ENCODE measurements at places on chromosomes 4 and X. TPM values are rescaled to one million over a fixed set of nuclear protein-coding genes. Genes with fewer than 3 reads are reported as not detected.

Gene CT45A1
- not detected for total RNA-seq

Gene PTTG2
- total RNA-seq = not detected

Gene SMIM14
- total RNA-seq = 27.2 TPM

Gene ZBTB49
- total RNA-seq = 4.4 TPM

Gene GNL3L
- 40.5 TPM for total RNA-seq

Gene MAGED4B
- total RNA-seq = 150 TPM

DNA sequence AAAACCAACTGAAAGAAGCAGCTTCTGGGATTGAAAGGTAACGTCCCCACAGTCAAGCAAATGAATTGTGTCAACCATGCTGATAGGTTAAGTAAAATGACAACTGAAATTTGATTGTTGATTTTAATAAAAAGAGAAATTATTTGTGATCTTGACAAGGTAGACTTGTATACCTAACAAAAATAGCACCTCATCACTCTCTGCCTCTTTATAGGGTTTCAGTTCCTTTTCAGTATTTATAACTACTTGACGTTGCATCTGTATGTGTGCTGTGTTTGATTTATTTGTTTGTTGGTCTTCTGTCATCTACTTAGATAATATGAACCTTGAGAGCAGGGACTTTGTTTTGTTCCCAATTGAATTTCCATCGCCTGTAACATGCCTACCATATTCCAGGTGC, 7.9 kb upstream of the PPP3CA start:
- no peak overlapping the region for H3K27ac ChIP-seq
- H3K4me3 ChIP-seq = no peak overlapping the region
- DNase-seq = no peak

- no peaks in the 10 kb centered on the region for H3K36me3 ChIP-seq
- peak; percentile 42 for DNase-seq
- H3K4me3 ChIP-seq = no peak overlapping the region
- H3K4me1 ChIP-seq = no peaks in the 10 kb centered on the region
These were observed 91.9 kb upstream of the ZFP42 start for GRCh38 chr4:187903700-187904099.

- H3K4me3 ChIP-seq = no peak overlapping the region
- H3K27ac ChIP-seq = no peak overlapping the region
- no peak for DNase-seq
- peaks cover 14% of the 10 kb centered on the region for H3K4me1 ChIP-seq
- H3K36me3 ChIP-seq = no peaks in the 10 kb centered on the region
These were observed 40.1 kb upstream of the GPR78 start for GRCh38 chr4:8540072-8540471.

GRCh38 chr4:122458625-122459024, 2.1 kb upstream of the IL2 start:
- peak overlapping the region; percentile 6 for H3K27ac ChIP-seq
- peak; percentile 26 for DNase-seq
- H3K4me1 ChIP-seq = peaks cover 4% of the 10 kb centered on the region
- H3K27me3 ChIP-seq = no peaks in the 10 kb centered on the region
- H3K4me3 ChIP-seq = peak overlapping the region; percentile 64

GRCh38 chrX:119008110-119008744, 33.8 kb downstream of the LONRF3 start:
- no peaks in the 10 kb centered on the region for H3K4me1 ChIP-seq
- H3K27ac ChIP-seq = no peak overlapping the region
- H3K27me3 ChIP-seq = no peaks in the 10 kb centered on the region
- no peak overlapping the region for H3K4me3 ChIP-seq

- no peaks in the 10 kb centered on the region for H3K36me3 ChIP-seq
- no peaks in the 10 kb centered on the region for H3K27me3 ChIP-seq
- H3K4me3 ChIP-seq = no peak overlapping the region
- no peak for DNase-seq
- no peaks in the 10 kb centered on the region for H3K4me1 ChIP-seq
These were observed 1028.2 kb downstream of the PCDH7 start for GRCh38 chr4:31748382-31748781.

DNA sequence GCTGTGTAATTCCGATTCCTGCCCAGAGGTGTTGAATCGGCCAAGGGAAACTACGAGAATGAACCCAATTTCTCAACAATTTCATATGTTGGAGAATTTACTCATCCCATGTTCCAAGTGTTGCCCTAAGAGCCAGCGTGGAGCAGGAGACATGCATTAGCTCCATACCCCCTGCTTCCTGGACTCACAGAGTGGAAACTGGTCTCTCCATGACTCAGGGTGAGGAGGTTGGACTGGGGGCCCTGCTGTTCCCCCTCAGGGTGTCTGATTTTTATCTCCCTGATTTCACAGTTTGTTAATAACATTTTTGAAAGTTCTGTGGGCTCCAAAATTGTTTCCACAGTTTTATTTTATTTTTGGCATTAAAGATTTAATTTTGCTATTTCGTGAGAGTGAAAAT, 183.0 kb upstream of the SFRP2 start:
- H3K4me1 ChIP-seq = no peaks in the 10 kb centered on the region
- no peaks in the 10 kb centered on the region for H3K36me3 ChIP-seq
- DNase-seq = no peak

GRCh38 chrX:136745215-136746173, 35.2 kb downstream of the ARHGEF6 start:
- H3K27me3 ChIP-seq = no peaks in the 10 kb centered on the region
- DNase-seq = no peak
- H3K36me3 ChIP-seq = no peaks in the 10 kb centered on the region
- H3K4me3 ChIP-seq = no peak overlapping the region
- no peaks in the 10 kb centered on the region for H3K4me1 ChIP-seq

- H3K4me3 ChIP-seq = no peak overlapping the region
- H3K27ac ChIP-seq = no peak overlapping the region
- no peaks in the 10 kb centered on the region for H3K36me3 ChIP-seq
- DNase-seq = no peak
- no peaks in the 10 kb centered on the region for H3K4me1 ChIP-seq
- H3K27me3 ChIP-seq = no peaks in the 10 kb centered on the region
These were observed 1715.1 kb downstream of the PCDH7 start for GRCh38 chr4:32435308-32435707.

DNA sequence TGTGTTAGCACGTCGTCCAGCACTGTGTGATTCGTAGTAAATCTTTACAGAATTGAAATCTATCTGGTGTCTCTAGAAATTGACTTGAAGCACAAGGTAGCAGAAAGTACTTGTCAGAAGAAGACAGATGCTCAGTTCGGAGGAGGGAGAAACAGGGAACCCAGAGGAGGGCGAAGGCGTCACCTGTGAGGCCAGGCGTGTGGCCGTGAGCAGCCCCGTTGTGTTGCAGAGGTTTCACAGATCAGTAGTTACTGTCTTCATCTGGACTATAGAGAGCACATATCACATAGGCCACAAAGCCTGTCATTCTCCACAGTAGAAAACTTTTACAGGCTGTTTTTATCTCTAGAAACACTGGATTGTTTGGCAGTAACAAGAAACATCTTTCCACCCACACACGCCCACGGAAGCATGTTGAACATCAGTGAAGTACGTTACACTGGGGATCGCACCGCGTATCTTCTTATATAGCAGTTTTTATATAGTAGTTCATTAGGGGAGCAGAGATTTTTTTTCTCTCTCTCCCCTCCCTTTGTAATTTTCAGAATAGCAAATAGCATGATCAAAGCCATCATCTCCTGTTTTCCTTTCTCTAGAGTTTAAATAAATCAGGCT, 48.1 kb upstream of the TLR3 start:
- H3K27ac ChIP-seq = no peak overlapping the region
- no peak overlapping the region for H3K4me3 ChIP-seq
- peaks cover 2% of the 10 kb centered on the region for H3K27me3 ChIP-seq
- DNase-seq = no peak

- no peaks in the 10 kb centered on the region for H3K27me3 ChIP-seq
- H3K4me3 ChIP-seq = no peak overlapping the region
- DNase-seq = no peak
- H3K27ac ChIP-seq = no peak overlapping the region
- no peaks in the 10 kb centered on the region for H3K4me1 ChIP-seq
These were observed 19.9 kb downstream of the ARHGEF38 start for GRCh38 chr4:105572296-105572695.

GRCh38 chr4:108589961-108590360, 30.4 kb upstream of the RPL34 start:
- no peak overlapping the region for H3K27ac ChIP-seq
- no peaks in the 10 kb centered on the region for H3K36me3 ChIP-seq
- H3K27me3 ChIP-seq = no peaks in the 10 kb centered on the region
- H3K4me3 ChIP-seq = no peak overlapping the region
- H3K4me1 ChIP-seq = peaks cover 5% of the 10 kb centered on the region

DNA sequence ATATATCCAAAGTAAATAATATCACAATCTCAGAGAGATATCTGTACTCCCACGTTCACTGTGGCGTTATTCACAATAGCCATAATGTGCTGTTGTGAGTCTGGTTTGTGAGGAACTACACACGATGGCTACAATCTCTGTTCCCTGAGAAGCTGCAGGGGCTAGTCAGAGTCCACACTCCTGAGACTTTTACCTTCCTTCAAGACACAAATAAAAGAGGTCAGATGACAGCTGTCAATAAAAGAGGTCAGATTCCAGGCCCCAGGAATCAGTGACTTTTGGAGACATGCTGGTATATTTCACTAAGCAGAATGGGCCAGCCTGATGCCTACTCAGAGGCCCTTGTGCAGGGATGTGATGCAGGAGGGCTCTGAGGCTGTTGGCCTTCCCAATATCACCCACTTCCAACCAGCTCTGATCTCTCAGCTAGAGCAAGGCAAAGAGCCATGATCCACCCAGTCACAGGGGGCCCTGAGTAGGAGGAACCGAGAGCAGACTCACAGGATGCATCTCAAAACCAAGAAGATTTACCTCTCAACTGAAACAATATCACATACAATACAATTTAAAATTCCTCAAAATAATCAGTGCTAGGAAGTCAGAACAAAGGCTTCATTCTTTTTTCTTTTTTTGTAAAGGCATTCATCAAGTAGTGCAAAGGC, 13.8 kb downstream of the FRYL start:
- DNase-seq = no peak
- H3K27ac ChIP-seq = no peak overlapping the region
- H3K27me3 ChIP-seq = no peaks in the 10 kb centered on the region

- H3K36me3 ChIP-seq = no peaks in the 10 kb centered on the region
- peaks cover 27% of the 10 kb centered on the region for H3K4me1 ChIP-seq
- H3K27me3 ChIP-seq = no peaks in the 10 kb centered on the region
- no peak for DNase-seq
- H3K4me3 ChIP-seq = no peak overlapping the region
These were observed 22.8 kb downstream of the USP9X start for GRCh38 chrX:41108007-41108406.

DNA sequence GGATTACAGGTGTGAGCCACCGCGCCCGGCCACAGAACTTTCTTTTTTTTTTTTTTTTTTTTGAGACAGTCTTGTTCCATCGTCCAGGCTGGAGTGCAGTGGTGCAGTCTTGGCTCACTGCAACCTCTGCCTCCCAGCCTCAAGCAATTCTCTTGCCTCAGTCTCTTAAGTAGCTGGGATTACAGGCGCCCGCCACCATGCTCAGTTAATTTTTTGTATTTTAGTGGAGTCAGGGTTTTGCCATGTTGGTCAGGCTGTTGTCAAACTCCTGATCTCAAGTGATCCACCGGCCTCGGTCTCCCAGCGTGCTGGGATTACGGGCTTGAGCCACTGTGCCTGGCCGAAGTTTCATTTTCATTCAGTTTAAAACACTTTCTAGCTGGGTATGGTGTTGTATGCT, 16.4 kb downstream of the FAM193A start:
- H3K4me3 ChIP-seq = no peak overlapping the region
- H3K27me3 ChIP-seq = no peaks in the 10 kb centered on the region
- no peak overlapping the region for H3K27ac ChIP-seq
- H3K4me1 ChIP-seq = no peaks in the 10 kb centered on the region

DNA sequence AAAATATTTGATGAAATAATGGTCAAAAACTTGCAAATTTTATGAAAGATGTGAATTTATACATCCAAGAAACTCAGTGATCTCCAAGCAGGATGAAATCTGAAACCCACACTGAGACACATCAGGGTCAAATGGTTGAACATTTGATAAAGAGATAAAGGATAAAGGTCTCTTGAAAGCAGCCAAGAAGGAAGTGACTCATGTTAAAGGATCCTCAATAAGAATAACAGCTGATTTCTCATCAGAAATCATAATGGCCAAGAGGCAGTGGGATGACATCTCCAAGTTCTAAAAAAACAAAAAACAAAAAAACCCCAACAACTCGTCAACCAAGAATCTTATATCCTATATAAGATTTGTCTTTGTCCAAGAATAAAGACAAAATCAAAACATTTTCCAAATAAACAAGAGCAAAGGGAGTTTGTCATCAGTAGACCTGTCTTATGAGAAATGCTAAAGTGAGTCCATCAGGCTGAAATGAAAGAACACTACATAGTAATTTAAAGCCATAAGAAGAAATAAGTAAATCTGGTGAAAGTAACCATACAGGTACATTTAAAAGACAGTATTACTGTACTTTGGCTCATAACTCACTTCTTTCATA, 121.7 kb downstream of the PDS5A start:
- H3K36me3 ChIP-seq = peaks cover 14% of the 10 kb centered on the region
- H3K4me3 ChIP-seq = no peak overlapping the region
- no peaks in the 10 kb centered on the region for H3K27me3 ChIP-seq
- peak; percentile 32 for DNase-seq

DNA sequence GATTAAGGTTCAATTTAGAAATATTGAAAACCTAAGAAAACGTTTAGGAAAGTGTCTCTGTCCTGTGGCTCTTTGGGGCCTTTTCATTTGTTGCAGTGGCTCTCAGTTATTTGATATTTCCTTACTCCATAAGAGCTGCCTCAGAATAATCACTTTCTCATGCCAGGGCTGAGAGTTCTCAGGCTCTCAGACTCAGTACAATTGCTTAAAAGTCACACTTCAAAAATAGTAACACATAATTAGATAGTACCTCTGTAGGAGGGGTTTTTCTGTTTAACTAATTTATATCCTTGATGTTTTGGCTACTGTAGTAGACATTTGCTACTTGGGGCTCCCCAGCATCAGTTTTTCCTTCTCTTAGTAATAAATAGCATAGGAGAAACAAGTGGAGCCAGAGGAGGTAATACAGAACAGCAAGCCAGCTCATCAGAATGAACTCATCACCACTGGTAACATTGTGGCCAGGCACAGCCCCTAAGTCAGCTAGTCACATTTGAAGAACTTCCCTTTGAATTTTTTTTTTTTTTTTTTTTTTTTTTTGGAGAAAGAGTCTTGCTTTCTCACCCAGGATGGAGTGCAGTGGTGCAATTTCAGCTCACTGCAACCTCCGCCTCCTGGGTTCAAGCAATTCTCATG, 8.0 kb upstream of the HNRNPD start:
- no peak overlapping the region for H3K4me3 ChIP-seq
- no peak for DNase-seq
- H3K27ac ChIP-seq = no peak overlapping the region

DNA sequence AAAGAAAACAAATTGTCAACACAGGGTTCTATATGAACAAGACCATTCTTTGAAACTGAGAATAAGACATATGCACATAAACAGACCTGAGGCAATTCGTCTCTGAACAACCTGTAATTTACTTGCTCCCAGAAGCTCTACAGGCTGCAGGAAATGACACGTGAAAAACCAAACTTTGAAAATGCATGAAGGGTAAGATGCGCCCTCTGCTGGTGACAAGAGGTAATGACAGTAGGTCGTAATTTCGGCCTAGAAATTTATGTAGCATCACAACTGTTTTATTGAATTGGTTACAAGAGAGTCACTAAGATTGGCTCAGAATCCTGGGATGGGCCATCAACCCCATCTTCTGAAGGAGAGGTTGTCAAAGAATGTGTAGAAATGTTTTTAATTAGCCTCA, 276.5 kb downstream of the PPP4R3C start:
- H3K27ac ChIP-seq = no peak overlapping the region
- no peak for DNase-seq
- H3K27me3 ChIP-seq = no peaks in the 10 kb centered on the region
- H3K4me3 ChIP-seq = no peak overlapping the region
- H3K36me3 ChIP-seq = no peaks in the 10 kb centered on the region
